ENCODE measurements at places on chromosomes 11 and 22. TPM values are rescaled to one million over a fixed set of nuclear protein-coding genes. Genes with fewer than 3 reads are reported as not detected.

Gene OSM
- total RNA-seq: not detected

Gene P2RX6
- total RNA-seq: 3.6 TPM

Gene HOATZ
- not detected for total RNA-seq

Gene EMID1
- 0.32 TPM for total RNA-seq

Gene NKAPD1
- total RNA-seq: 14.7 TPM

Gene GAS2
- total RNA-seq: not detected

Gene HBD
- not detected for total RNA-seq

Gene SIDT2
- total RNA-seq: 38.2 TPM

Gene CDHR5
- not detected for total RNA-seq

Gene CREB3L1
- 31.3 TPM for total RNA-seq

Gene SCN3B
- total RNA-seq: 0.49 TPM
